ENCODE measurements at places on chromosomes 2 and 18.

DNA sequence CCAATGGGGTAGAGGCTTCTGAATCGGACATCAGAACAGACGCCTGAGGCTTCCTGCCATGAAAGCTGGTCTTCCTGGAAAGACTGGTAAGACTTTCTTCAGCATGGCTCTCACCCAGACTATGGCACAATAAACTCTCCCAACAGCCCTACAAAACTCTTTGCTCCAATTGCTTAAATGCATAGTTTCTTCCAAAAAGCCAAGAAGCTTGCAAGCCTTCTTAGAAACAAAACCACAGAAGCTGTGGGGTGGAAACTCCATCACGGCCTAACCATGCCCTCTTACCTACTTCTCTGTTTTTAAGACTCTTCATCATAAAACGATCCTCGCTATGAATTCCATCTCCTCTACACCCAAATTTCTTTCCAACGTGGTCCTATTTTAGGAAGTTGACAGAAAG lies 48.2 kb downstream of the PAX8 start:
- no peak for DNase-seq

DNA sequence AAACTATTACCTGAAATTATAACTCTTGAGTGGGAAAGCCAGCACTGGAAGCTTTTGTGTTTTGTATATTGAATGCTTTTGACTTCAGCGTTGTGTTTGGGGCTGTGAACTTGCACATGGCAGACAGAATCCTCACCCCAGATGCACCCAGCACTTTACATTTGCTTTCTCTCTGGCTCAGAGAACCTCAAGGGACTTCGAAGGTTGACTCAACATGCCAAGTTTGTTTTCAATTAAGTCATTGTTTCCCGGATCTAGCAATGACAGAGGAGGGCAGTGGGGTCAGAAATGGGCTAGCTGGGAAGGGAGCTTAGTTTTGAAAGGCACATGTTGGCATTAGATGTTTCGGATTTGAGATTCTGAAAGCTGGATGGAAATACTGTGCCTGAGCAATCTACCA lies 22.4 kb downstream of the TET3 start:
- DNase-seq, result no peak

DNA sequence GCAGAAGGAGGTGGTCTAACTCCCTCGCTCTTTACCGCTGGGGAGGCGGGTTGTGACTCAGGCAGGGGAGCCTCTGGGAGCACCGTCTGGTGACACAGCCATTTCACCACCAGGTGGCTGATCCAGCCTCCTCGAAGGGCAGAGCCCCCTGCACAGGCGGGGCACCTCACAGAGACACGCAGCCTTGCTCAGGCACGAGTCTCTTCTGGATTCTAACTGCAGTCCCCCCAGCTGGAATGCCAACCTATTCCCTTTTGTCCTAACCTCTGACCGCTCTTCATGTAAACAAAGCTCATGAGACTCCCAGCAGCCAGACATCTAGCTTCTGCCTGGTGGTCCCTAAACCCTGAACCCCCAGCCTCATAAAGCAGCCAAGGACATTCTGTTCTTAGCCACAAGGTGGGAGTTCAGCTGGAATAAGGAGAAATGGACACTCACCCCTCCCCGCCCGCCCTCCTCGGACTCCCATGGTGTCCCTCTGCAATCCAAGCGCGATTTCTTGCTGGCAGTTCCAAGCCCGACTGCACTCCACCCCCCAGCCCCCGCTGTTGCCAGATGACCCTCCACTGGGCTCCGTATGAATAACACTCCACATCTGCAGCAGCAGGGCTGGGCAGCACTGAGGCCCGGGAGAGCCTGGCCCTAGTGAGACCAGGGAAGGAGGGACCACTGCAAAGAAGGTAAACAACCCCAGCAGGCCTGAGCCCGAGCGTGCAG lies 84.3 kb downstream of the TNS1 start:
- no peak for DNase-seq

GRCh38 chr2:175183674-175184073 lies 2.2 kb upstream of the ATP5MC3 start:
- no peak for DNase-seq

GRCh38 chr2:120250640-120251039 lies 2.0 kb upstream of the RALB start:
- DNase-seq, result no peak

DNA sequence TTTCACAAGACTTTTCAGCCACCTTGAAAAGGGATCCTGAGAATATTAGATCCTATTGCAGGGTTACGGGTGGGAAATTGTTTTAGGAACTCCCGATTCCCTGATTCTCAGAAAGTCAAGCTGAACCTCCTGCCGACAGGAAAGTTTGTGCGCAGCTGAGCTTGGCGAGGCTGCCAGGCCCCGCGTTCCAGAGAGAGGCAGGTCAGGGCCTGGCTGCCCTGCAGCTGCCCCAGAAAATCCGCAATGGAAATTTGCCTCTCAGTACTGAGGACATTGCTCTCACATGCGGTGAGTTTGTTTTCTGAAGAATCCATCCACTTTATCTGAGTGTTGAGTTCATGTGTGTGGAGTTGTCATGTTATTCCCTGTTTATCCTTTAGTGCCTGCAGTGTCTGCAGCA lies 144.2 kb downstream of the RTP5 start:
- DNase-seq, result no peak

DNA sequence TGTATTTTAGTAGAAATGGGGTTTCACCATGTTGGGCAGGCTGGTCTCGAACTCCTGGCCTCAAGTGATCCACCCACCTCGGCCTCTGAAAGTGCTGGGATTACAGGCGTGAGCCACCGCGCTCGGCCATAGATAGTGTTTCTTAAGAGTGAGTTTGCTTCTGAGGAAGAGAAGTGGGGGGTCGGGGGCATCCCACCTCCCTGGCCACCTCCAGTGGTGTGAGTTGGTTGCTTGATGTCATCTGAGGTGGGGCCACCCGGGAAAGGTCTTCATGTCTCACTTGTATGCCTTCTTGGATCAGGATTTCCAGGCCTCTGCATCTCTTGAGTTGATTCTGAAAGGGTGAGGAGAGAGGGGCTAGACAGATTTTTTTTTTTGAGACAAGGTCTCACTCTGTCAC lies 57.1 kb downstream of the AGAP1 start:
- DNase-seq, result no peak

GRCh38 chr2:71813315-71813714 lies 334.3 kb downstream of the CYP26B1 start:
- no peak for DNase-seq

- DNase-seq, result no peak
Measured at GRCh38 chr2:165621086-165621560, 151.6 kb downstream of the CSRNP3 start.

GRCh38 chr2:64929333-64929732 lies 59.9 kb upstream of the SLC1A4 start:
- DNase-seq, result no peak

Measured in stimulated activated naive CD4-positive, alpha-beta T cell treated with Interleukin-2 at 50 U/mL for 16 hours (primary cell).